Effector memory CD4-positive, alpha-beta T cell (primary cell): ENCODE measurements at places on chromosomes 12 and 14.

GRCh38 chr12:66058554-66058953, 72.0 kb downstream of the LLPH start:
- DNase-seq = no peak

DNA sequence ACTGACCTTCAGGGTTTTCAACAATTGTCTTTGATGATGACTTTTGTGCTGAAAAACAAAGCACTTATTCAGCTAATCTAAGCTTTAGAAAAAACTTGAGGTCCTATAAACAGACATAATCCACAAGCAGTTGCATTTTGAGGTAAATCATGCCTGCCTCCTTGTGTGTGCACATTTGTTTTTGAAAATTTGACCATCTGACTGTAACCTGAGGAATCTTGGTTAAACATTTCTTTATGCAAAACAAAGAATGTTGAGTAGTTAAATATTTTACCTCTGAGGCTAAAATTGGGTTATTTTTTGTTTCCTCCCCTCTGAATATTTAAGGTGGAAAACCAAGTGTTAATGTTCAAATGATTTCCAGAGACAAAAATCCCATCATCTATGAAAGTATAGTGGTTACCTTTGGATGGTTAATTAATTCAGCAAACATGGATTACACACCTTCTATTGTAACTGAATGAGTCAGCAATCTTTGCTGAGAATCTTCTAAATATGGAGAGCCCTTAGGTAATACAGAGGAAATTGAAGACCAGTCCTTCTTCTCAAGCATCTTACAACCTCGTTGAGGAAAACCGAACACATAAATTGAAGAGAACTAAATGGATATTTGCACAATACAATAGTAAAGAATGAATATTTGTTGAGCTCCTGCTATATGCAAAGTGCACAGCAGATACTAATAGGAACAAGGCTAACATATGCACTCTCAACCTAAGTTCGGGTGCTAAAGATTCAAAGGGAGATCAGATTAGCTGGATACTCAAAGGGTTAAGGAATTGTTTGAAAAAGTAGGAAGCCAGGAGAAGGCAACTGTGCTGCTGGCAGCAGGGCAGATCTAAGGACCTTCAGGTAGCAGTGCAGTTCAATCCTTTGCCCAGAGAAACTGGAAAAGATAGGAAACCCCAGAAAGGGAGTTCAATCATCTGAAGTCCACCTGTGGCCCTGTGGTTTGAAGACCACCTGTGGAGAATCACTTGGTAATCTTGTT, 115.2 kb downstream of the BMP4 start:
- DNase-seq = no peak

GRCh38 chr14:22122227-22122818, 448.7 kb upstream of the OR4E1 start:
- no peak for DNase-seq

GRCh38 chr14:79544698-79545070, 666.6 kb downstream of the DIO2 start:
- DNase-seq = no peak

DNA sequence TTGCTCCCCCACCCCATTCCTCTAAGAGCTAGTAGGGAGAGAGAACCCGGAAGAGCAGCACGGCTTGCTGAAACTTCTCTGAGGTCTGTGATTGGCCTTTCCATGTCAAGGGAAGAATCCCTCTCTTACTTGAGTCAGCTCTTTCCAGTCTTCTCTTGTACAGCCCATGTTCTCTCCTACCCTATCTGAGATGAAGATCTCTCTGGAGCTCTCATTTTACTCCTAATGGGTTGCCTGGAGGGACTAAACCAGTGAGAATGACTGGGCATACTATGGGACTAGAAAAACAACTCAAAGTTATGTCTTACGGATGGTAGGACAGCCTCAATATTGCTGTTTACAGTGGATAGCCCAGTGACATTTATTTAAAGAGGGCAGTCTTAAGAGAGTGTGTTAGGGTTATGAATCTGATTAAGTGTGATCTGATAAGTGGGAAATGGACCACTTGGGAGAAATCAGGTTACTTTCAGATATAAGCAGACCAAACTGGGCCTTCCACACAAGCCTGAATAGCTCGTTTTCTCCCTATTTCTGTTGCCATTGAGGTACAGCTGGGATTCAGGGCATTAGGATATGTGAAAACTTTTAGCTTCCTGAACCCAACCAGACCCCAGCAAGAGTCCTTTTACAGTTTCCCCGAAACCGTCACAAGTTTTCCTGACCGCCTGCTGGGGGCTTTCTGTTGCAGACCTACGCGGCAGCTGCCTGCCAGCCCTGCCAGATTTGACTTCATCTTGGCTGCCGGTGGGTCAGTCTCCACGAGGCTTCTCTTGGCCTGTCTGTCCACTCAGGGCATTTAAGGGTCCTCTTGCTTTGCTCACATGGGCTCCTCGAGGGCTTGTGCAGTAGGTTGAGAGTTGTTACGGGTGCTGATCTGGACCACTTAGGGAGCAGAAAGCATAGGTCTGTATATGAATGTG, 16.9 kb downstream of the ETV6 start:
- no peak for DNase-seq

DNA sequence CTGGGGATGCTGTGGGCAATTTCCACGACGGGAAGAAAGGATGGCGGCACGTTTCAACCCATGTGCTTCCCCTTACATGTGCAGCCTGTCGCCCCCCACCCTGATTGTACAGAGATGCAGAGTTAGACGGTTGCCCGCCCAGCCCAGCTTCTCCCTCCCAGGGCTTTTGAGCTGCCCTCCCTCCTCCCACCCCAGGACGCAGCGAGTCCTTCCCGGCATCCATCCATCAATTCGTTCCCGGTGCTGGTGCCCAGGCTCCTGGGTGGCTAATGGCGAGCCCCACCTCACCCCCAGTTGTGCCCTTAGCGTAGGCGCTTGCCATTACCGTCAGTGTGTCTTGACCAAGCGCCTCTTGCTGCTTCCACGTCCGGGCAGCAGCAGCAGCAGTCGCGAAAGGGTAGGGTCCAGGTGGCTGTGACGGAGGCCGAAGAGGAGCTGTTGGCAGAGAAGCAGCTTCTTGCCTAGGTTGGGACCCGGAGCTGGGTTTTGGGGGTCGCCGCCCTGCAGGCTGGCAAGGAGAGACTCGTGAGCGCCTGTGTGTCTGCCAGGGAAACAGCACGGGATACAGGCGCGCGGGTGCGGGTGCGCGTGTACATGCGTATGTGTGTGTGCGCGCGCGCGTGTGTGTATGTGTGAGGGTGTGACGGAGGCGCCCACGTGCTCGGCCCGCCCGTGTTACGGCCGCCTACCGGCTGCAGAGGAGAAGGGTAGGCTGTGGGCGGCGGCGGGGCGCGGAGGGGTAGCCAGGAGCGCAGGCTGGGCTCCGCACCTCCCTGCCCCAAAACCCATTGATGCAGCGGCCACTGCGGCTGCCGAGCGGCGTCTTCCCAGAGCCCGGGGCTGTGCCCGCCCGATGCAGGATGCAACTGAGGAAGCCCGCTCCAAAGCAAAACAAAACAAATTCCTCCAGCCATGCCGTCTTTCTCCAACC, at the start of gene SLC6A15:
Gene SLC6A15 (minus strand): TSS at position 602 of the 931 bp plus-strand sequence. CDS start 20,679 bp downstream, outside the sequence.
- DNase-seq = no peak

GRCh38 chr12:58583940-58584339, 336.4 kb downstream of the LRIG3 start:
- DNase-seq = no peak

DNA sequence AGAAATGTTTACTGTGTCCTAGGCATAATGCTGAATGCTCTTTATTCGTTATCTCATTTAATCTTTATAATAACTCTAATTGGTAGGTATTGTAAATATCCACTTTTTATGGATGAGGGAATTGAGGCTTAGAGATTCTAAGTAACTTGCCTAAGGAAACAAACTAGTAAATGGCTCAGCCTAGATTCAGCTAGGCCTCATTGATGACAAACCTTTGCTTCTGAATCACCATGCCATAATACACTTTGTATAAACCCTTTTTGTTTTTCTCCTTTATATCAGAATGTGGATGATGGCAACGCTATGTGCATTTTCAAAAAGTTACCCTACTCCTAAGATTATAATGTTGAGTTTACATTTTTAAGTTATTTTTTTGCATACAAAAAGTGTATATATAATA, 34.0 kb downstream of the MNAT1 start:
- no peak for DNase-seq

DNA sequence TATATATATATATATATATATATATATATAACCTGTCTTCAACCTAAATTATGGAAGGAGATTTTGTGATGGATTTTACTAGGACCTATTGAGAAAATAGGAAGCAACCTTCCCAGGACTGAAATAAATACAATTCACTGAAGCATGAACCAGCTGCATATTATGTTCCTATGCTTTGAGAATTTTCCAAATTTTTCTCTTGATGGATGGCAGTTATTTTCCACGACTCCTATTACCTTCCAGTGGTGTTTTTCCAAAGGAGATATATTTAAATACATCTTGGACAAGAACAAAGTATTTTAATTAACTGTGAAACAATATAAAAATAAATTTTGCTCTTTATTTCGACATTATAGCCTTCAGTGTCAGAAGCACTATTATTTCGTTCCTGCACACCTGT, 87.9 kb downstream of the TMTC1 start:
- no peak for DNase-seq

GRCh38 chr12:66241061-66242043, 52.3 kb downstream of the IRAK3 start:
- DNase-seq = no peak

- DNase-seq = no peak
Observed at GRCh38 chr14:84825481-84826251, 704.3 kb upstream of the FLRT2 start.

DNA sequence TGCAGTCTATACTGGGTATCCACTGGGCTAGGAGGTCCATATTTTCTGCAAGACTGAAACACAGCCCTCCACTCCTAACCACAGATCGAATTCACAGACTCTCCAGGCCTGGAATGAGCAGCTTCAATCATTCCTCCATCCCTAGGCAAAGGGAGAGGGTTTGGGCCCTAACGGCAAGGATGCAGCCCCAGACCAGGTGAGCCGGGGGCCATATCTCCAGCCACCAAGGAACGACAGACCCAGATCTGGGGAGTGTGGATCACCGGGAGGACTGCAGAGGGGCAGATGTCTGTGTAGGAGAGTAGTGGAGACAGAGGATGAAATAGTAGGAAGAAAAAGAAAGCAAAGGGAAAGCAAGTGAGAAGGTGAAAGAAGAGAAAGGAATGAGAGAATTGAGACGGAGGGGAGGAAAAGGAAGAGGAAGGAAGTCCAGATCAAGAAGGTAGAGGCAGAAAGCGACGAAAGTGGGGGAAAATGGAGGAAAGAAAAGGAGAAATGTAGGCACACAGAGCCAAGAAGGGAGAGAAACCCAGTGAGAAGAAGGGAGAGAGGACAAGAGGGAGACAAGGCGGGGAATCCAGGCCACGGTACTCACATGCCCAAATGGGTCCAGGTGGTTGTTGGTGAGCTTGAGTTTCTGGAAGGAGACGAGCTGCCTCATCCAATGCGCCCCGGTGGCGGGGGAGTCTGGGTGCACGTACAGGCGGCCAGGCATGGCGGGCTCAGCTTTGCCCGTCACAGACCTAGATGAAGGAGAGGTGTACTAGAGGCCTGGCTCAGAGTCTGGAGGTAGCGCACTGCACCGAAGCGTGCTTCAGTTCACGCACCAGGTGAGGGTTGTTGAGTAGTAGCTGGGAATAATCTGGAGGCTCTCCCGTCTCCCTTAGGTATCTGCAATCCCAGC, 7.7 kb downstream of the TBX5 start:
- DNase-seq = no peak
